ENCODE measurements at places on chromosomes 5 and 9. TPM values are rescaled to one million over a fixed set of nuclear protein-coding genes. Genes with fewer than 3 reads are reported as not detected.

NR5A1 gene
- total RNA-seq, result not detected

PHF24 gene
- total RNA-seq, result not detected

PLAC8L1 gene
- not detected for total RNA-seq

VPS13A gene
- 41.5 TPM for total RNA-seq

SPATA31A1 gene
- total RNA-seq, result not detected

All from activated naive CD4-positive, alpha-beta T cell treated with anti-CD3 and anti-CD28 coated beads, Interleukin-2, amount 10 ng/mL, durations not matched to agents 5 hours and 36 hours (primary cell).